ENCODE measurements at places on chromosomes 3 and 15. TPM values are rescaled to one million over a fixed set of nuclear protein-coding genes. Genes with fewer than 3 reads are reported as not detected.
A peak's percentile ranks its signal among the peaks of the same experiment; 100 is the strongest.

DNA sequence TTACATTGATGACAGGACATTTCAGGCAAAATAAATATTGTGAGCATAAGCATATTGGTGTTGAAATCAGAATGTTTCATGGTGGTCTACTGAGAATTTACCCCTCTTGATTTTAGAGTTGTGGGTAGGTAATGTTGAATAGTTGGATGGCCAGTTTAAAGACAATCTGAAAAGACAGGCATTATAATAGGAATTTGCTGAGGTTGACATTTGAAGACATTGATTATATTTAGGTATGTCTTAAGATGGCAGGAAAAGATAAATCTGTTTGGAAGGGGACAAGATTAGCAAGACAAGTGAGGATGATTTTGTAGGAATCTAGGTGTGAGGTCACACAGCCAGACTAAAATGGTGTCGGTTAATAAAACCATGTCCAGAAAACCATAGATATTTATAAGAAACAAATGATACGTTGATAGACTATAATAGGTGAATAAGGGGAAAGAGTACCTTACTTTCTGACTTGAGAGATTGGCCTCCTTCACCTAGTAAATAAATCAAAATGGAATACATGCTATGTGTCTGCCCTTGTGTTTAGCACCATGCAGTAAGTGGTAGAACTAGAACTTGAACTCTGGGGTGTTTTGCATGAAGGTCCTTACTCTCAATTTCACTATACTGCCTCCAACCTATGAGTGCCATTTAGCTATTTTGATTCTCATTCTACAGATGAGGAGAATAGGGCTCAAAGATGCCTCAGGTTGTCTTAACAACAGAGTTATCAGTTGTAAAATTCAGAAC lies 57.9 kb downstream of the ALCAM start:
- no peaks in the 10 kb centered on the region for H3K4me1 ChIP-seq
- H3K36me3 ChIP-seq, result no peaks in the 10 kb centered on the region
- no peak for DNase-seq
- H3K4me3 ChIP-seq, result no peak overlapping the region
- H3K27me3 ChIP-seq, result no peaks in the 10 kb centered on the region

DNA sequence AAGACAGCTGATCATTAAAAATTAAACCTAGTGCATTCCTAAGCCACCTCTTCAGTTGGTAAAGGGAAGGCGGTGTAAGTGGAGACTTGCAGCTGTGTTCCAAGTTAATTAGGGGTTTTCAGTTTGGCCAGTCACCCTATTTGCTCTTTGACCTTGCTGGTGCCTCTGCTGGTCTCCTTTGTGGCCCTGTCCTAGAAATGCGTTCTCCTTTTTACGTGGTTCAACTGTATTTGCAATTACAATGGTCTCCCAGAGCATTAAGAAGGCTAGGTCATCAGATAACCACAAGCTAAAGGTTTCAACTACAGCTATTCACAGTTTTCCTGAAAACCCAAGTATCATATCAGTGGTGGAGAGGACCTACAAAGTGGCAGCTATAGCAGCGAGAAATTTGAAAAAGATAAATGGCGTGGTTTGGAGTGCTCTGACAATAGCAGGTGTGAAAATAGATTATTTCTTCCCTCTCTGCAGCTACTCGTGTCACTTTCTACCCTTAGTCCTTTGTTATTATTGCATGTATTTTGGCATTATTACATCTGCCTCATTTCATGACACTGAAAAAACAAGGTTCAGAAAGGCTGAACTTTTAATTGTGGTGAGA lies 203.5 kb upstream of the TBC1D5 start:
- no peak overlapping the region for H3K4me3 ChIP-seq
- H3K27me3 ChIP-seq, result no peaks in the 10 kb centered on the region
- peaks cover 3% of the 10 kb centered on the region for H3K36me3 ChIP-seq
- no peak for DNase-seq
- H3K4me1 ChIP-seq, result peaks cover 17% of the 10 kb centered on the region
- H3K27ac ChIP-seq, result no peak overlapping the region

GRCh38 chr3:108088697-108089096 lies 2.1 kb downstream of the CD47 start:
- H3K27ac ChIP-seq, result peak overlapping the region; percentile 78
- no peak for DNase-seq
- peak overlapping the region; percentile 57 for H3K4me3 ChIP-seq

DNA sequence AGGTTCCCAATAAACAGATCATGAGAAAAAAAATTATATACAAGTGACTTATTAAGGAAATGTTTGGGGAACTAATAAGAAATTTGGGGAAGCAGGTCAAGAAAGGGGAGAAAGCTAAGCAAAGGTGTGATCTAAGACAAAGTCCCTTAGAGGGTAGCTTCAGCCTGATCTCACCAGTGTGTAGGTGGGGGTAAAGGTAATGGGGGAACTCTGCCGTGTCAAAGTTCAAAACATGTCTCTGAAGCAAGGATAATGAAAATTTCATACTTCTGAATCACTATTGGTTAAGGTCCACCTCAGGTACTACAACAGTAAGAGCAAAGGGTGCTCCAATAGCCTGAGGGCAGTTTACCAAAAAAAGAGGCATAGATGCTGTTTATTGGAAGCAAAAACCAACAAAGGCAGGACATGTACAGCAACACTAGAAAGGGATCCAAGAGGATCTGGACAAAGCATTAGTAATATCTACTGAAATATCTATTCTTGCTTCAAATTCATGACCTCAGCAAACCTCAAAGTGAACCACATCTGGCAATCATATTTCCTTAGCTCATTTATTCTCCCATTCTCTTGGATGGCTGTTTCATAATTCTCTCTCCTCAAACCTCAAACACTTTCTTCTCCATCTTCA lies 6.9 kb downstream of the ACAD11 start:
- H3K4me3 ChIP-seq, result no peak overlapping the region
- no peak overlapping the region for H3K27ac ChIP-seq
- H3K4me1 ChIP-seq, result peaks cover 3% of the 10 kb centered on the region
- no peak for DNase-seq

DNA sequence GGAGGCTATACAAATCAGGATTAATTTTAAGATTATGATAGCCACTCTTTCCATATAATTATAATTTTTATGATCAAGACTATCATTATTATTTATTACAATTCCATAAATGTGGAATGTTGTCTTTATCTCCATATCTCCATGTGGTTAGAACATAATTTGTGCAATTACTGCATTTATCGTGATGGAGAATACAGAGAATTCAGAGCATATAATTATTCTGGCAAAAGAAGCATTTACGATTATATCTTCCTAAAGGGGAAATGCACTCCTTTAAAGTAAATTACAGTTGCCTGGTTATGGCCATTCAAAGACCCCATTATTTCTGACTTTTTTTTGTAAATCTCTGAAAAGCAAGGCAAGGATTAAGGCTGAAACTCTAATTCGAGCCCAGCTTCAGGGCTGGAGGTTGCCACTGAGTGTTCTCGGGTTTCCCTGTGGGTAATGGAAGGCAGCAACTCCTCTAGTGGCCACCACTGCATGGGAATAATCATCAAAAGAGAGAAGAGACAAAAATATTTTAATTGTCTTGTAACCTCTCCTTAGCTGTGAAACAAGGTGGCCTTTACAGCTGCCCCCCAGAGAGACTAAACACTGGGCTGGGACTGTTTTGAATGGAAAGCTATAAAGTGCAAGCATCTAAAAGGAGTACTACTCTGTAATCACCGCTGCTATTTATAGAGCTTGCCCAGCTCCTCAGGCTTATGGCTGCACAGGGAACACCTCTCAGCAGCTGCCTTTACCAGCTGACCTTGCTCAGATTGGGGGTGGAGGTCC lies 59.8 kb upstream of the PRTG start:
- H3K36me3 ChIP-seq, result no peaks in the 10 kb centered on the region
- H3K27ac ChIP-seq, result no peak overlapping the region
- no peak overlapping the region for H3K4me3 ChIP-seq
- peaks cover 25% of the 10 kb centered on the region for H3K4me1 ChIP-seq

- H3K4me1 ChIP-seq, result peaks cover 3% of the 10 kb centered on the region
- DNase-seq, result no peak
- H3K36me3 ChIP-seq, result no peaks in the 10 kb centered on the region
- no peak overlapping the region for H3K27ac ChIP-seq
Observed at GRCh38 chr3:64082411-64082810, 59.1 kb upstream of the PSMD6 start.

DNA sequence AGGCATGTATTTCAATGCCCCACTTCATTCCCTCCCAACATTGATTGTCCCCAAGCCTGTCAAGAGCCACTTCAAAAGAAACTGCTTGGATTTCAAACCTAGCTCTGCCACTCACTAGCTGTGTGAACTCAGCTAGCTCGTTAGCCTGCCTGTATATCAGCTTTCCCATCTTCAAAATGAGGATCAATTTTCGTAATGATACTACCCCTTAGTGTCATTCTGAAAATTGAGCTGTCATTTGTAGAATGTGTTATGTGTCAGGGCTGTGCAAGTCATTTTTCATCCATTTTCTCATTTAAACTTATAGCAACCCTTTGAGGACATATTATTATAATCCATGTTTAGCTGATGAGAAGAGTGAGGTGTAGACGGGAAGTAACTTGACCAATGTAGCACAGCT lies 88.6 kb downstream of the TRIM42 start:
- no peak overlapping the region for H3K4me3 ChIP-seq
- no peaks in the 10 kb centered on the region for H3K36me3 ChIP-seq
- DNase-seq, result no peak
- H3K4me1 ChIP-seq, result peaks cover 2% of the 10 kb centered on the region
- no peak overlapping the region for H3K27ac ChIP-seq

DNA sequence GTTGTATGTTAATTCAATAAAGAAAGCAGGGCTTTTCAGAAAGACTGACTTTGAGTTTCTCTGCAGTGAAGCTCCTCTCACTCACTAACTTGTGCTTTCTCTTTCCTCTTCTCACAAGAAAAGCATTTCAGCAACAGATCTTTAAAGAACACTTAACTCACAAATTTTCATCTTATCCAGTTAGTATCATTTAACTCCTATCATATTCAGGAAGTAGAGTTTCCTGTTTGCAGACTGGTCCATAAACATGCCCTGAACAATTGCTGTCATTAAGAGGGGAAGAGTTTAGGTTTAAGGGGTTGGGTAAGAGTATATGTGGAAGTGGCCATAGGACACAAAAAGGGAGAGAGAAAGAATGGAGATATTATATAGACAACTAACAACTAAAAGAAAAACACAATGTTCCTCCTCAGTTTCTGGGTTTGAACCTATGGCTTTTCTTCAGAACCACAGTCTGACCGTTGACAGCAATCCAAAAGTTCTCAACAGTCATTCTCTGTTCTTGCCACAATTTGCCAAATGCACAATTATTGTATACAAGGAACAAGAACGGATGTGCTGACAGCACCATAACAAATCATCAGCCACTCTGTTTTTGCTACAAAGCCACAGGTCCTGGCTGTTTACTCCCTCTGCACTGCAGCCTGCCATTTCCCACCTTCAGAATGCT lies 63.9 kb downstream of the CHAC1 start:
- no peaks in the 10 kb centered on the region for H3K27me3 ChIP-seq
- peaks cover 20% of the 10 kb centered on the region for H3K4me1 ChIP-seq
- peak overlapping the region; percentile 75 for H3K27ac ChIP-seq
- H3K4me3 ChIP-seq, result no peak overlapping the region
- peaks cover 12% of the 10 kb centered on the region for H3K36me3 ChIP-seq

- H3K36me3 ChIP-seq, result no peaks in the 10 kb centered on the region
- no peak for DNase-seq
- H3K27me3 ChIP-seq, result peaks cover 45% of the 10 kb centered on the region
- H3K27ac ChIP-seq, result no peak overlapping the region
Observed at GRCh38 chr3:55682461-55682860, 195.4 kb upstream of the WNT5A start.

Gene SLC28A1
- 0.20 TPM for total RNA-seq

Gene ALDH1A3
- total RNA-seq, result not detected

Gene DAPK2
- 1.2 TPM for total RNA-seq

Gene TM4SF1
- total RNA-seq, result 43.5 TPM
